ENCODE measurements at places on chromosomes 4 and X.

DNA sequence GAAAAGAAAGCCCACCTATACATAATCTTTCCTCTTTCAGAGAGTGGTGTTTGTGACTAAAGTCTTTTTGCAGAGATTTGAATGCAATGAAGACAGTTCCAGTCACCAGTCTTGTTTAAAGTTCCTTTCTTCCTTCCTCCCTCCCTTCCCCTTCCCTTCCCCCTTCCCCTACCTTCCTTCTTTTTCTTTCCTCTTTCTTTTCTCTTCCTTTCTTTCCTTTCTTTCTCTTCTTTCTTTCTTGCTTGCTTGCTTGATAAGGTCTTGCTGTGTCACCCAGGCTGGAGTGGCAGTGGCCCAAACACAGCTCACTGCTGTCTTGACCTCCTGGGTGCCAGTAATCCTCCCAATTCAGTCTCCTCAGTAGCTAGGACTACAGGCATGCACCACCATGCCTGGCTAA is 19.0 kb upstream of the ASB5 start:
- DNase-seq, result no peak

DNA sequence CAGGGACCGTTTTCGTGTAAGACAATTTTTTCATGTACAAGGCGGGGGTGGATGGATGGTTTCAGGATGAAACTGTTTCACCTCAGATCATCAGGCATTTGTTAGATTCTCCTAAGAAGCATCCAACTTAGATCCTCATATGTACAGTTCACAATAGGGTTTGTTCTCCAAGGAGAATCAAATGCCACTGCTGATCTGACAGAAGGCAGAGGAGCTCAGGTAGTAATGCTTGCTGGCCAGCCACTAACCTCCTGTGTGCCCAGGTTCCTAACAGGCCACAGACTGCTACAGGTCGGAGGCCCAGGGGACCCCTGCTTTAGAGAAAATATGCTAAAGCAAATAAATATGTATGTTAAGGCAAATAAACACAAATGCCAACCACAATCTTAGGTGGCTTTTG is 61.3 kb downstream of the PPP3CA start:
- no peak for DNase-seq

DNA sequence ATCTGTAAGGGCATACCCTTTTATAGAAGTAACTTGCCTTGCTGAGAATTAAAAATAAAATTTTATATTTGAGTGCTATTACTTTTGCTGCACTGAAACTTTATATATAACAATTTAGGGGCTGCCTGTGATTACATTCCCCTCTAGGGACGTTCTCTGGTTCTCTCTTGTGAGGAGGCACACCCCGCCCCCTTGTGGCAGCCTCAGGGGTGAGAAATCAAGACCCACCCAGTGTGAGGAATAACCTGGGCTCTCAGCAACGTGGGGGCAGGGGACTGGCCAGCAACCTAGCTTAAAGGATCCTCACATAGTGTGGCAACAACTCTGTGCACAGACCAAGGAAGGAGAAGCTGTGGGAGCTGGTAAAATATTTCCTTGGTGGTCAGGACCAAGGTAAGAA is 43.7 kb downstream of the MAGEA9 start:
- peak; percentile 31 for DNase-seq

DNA sequence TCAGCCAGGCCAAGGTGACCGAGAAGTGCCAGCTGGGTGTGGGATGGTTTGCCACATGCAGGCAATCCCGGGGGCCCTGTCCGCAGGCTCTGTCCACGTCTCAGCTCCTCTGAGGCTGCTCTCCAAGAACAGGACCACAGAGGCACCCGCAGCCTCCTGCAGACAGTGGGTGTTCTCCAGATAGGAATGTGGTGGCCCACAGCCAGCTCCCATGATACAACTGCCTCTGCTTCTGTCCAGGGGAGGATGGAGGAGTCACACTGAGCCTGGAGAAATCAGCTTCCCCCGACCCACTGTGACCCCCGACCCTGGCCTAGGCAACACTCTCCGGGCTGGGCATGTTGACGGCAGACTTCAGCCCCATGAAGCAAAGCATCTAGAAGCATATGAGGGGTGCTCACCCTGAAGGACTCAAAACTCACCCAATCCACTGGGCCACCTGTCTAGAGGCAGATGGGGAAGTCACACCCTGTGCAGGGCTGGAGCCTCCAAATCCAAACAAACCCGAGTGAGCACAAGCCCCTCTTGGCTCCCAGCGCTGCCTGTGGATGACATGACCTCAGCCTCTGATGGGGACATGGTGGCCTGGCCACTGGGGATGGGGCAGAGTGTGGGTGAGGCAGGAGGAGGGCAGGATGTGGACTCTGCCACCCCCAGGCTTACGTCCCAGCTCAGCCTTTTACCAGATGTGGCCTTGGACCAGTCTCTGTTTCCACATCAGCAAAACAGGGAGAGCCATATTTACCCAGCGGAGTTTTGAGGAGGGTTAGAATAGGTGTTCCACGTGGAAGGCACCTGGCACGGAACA is 102.3 kb downstream of the PSAPL1 start:
- no peak for DNase-seq

DNA sequence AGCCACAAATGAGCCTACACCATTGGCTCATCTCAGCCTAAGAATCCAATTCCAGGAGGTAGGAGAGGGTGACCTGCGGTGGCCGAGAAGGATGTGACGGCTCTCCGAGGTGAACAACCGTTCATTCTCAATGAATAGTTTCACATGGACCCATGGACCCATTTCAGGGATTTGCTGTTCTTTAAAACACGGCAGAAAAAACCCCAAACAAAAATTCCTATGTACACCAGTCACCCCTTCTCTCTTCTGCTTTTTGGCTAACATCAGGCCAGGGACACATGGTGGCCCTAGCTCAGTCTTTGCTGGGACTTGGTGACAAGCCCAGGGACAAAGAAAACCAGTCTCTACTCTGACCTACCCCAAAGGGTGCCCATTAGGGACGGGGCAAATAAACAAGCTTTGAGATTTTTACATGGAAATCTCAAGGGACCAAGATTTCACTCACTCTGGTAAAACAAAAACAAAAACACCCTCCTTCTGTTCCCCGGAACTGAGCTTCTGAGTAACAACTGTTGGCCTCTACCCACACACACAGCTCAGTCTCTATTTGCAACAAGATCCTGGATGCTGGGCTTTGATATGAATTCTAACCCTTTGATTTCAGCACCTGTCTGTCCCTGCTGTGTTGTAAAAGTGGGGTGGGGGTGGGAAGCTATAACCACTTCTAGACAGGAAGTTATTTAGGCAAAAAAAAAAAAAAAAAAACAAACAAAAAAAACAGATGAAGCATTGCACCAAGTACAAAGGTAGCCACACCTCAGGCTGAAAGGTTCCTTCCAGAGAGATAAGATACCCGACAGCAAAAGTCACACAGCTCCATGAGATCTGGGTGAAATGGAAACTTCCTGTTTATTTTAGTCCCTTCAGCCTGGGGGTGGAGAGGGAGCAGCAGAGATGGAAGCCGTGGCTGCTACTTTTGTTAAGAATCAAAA is 49.0 kb downstream of the DDX3X start:
- peak; percentile 1 for DNase-seq

GRCh38 chr4:102596532-102596931 is 95.4 kb downstream of the NFKB1 start:
- no peak for DNase-seq

DNA sequence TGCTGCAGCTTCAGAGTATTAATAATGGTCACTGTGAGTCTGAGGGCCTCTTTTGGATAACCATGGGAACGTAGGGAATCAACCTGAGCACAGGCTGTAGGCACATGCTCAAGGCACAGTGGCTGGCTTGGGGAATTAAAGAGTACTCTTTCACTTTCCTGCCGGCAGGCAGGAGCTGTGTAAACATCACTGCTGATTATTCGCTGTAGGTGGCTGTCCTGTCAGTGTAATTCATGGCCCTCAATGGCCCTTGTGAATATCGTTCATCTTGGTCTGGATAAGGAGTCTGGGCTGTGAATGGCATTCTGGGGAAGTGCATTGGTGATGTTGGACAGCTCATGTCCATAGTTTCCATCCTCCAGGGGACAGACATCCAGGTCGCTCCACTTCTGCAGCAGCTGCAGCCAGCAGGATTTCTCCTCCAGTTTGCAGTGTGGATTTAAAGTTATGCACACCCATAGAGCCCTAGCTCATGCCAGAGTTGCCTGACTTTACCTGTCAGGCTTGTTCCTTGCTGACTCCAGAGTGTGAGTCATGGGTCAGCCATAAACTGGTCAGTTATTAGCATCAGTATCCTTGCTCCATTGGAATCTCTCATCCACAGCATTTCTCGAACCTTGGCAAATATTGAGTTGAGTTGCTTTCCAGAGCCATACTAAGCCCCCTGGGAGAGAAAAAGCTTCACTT is 43.0 kb downstream of the C4orf33 start:
- no peak for DNase-seq

GRCh38 chr4:141635736-141636081 is 674 bp upstream of the IL15 start:
- no peak for DNase-seq

- DNase-seq, result no peak
Observed at GRCh38 chrX:10399043-10399741, 221.2 kb downstream of the MID1 start.

- no peak for DNase-seq
Observed at GRCh38 chrX:153993978-153994377, 21.4 kb downstream of the TMEM187 start.

- DNase-seq, result no peak
Observed at GRCh38 chr4:113851816-113852215, 90.3 kb upstream of the CAMK2D start.

- DNase-seq, result no peak
Observed at GRCh38 chrX:122790376-122791095, 393.5 kb upstream of the GRIA3 start.

GRCh38 chr4:62398318-62398717 is 1198.2 kb downstream of the ADGRL3 start:
- no peak for DNase-seq

DNA sequence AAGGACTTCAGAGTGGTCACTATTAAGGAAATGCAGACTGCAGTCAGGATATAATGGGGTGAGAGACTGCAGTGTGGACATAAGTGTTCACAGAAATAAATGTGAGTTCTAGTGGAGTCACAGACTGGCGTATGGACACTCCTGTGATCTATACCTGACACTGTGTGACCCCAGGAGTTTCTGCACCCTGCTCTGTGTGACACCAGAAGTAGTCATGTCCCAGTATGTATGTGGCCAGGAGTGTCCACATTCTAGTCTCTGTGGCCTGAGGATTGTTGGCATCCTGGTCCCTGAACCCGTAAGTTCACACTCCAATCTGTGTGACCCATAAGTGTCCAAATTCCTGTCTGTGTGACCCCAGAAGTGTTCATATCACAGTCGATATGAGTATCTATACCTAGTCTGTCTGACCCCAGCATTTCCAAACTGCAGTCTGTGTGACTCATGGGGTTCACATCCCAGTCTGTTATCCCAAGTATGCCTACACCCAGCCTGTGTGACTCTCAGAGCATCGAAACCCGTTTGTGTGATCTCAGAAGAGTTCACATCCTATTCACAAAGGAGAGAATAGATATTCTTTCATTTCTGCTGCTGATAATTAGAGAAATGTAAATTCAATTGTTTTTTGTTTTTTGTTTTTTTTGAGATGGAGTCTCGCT is 16.3 kb downstream of the WDR13 start:
- no peak for DNase-seq

DNA sequence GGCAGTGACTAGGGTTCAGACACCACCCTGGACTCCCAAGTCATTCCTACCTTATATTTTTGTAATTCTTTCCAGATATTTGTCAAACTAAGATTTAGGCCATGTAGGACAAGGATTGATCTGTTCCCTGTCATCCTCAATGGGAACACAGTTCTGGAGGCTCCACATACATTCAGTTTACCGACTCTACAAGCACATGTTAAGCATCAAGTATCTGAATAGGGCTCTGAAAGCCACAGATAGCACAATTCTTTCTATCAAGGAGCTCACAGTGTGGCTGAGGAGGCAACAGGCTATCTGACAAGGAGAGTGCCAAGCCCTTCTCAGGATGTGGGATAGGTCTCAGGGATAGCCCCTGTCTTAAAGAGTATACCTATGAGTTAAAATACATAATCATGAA is 37.0 kb upstream of the CXCL8 start:
- no peak for DNase-seq

- no peak for DNase-seq
Observed at GRCh38 chr4:181951265-181951664, 291.9 kb upstream of the TENM3 start.

GRCh38 chrX:20265221-20265725 is 1.4 kb downstream of the RPS6KA3 start:
- peak; percentile 73 for DNase-seq

DNA sequence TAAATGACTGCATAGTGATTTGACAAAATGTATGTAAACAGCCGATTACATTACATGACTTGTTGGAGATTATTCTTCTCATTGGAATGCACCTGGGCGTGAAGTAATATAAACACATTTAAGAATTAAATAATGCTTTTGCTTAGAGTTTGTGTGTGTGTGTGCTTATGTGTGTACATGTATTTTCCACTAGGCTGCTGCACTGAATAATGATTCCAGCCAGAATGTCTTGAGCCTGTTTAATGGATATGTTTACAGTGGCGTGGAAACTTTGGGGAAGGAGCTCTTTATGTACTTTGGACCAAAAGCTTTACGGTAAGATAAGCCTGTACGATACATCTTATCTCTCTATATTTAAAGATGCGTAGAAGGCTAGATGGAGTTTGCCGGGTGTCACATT is 12.6 kb downstream of the NEIL3 start:
- DNase-seq, result no peak

DNA sequence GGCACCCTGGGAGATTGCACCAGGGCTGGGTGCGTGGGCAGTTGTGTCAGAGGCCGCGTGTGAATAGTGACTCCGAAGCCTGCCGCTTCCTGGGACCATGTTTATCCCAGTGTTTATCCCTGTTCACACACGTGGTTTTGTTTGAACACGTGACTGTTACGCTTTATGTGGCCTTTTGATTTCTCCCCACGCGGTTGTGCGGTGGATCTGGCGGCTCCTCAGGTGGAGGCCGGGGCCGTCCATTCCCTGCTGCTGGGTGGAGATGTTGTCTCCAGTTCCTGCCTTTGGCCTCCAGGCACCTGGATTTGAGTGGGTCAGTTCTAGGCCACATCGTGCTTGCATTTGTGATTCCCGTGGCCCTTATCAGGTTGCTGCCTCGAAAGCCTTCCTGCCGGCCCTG is 35.1 kb downstream of the NELFA start:
- no peak for DNase-seq

GRCh38 chr4:4217113-4217512 is 9.6 kb downstream of the OTOP1 start:
- DNase-seq, result no peak

GRCh38 chrX:16770970-16771482 is 15.2 kb upstream of the TXLNG start:
- no peak for DNase-seq

GRCh38 chr4:127425202-127425845 is 207.4 kb upstream of the INTU start:
- no peak for DNase-seq

Measured in stimulated activated naive CD4-positive, alpha-beta T cell treated with Interleukin-2 at 50 U/mL for 16 hours (primary cell).